Right cardiac atrium (tissue), 5 donors: ENCODE measurements at places on chromosomes 2 and 18.
A peak's percentile ranks its signal among the peaks of the same experiment; 100 is the strongest.

GRCh38 chr2:238122287-238123217, 15.9 kb upstream of the KLHL30 start:
- peak; percentile 59 for DNase-seq

- peak; percentile 70 for DNase-seq
Measured at GRCh38 chr18:5868218-5868854, 27.0 kb downstream of the TMEM200C start.

DNA sequence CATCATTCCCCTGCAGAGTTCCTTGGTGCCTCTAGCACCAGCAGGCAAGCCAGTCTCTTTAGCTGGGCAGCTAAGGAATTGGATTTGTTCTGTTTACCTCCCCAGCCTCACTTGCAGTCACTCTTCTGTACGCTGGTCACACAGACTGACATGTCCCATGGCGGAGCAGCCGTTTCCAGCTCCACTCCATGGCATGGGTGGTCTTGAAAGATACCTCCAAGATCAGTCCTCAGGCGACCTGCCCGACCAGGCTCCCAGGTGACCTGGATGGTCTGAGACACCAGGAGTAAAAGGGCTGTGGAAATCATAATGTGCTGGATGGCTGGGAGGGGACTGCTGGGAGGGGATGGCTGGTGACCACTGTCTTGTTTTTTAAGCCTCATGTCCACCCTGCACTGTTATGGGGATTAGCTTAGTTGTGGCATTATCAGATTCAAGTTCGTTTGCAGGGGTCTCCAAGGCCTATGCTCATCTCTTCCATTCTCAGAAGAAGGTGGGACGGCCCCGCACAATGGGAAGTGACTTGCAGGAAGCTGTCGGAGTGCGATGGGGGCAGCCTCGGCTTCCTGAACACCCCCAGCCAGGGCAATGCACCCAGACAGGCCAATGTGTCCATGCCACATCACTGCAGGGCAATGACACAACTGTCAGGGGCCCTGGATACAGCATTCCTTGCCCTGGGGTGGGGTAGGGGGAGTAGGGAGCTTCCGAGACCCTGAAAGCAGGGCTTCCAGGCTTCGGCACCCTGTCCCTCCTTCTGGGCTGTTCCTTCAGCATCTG, 156.1 kb upstream of the MYCN start:
- no peak for DNase-seq

DNA sequence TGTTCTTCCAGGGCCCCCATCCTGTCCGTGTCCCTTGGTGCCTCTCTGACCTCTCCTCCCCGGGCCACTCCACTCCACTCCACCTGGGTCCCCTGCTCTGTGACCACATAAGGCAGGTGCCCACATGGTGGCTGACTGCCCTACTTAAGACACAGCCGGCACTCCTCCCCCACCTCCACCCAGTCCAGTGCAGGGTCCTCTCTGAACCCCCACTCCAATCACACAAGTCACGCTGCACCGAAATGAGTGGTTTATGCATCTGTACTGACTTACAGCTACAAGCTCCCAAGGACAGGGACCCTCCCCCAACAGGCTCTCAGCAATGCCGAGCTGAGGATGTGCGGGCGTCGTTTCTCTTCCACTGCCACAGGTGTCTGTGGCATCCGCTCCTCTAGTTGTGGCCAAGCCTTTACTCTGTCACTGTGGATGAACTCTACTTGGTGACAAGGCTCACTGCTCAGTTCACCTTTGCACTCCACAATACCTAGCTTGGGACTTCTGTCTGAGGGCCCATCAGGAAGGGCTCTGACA, 48.3 kb downstream of the TFCP2L1 start:
- no peak for DNase-seq

GRCh38 chr2:240589850-240590525, 3.5 kb downstream of the CAPN10 start:
- peak; percentile 41 for DNase-seq

DNA sequence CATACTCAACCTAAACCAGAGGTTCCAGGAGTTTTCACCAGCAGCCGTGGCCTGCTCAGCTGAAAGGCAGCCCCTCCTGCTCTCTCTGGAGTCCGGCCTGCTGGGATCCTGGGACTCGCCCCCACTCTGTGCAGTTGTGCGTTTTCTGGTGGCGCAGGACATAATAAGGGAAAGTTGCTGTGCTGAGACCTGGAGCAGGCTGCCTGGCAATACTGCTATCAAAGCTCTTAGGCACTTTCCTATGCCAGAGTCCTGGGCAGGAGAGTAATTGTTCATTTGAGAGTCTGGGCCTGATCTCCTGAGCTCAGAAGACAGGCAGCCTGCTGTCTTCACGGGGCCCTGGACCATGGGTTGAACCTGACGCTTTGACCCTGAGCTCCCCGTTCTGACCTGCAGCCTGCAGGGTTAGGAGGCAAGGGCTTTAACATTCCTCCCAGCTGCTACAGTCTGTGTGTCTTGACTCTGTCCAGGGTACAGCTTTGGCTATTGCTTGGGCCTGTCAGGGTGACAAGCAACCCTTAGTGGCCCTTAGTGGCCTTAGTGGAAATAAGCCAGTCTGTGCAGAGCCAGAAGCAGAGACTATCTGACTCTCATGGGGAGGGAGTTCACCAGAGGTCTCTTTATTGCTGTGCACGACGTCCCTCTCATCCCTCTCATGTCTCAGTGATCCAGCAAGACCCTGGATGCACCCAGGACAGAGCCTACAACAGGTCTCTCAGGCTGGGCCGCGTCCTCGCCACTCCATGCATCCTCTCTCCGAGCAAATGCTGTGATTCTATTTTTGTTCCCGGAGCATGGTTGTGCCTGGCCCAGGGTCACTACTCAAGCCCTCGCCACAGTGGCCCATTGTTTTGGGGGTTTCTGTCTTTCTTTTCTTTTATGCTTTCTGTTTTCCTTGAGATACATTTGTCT, 60.6 kb downstream of the ACKR3 start:
- no peak for DNase-seq

DNA sequence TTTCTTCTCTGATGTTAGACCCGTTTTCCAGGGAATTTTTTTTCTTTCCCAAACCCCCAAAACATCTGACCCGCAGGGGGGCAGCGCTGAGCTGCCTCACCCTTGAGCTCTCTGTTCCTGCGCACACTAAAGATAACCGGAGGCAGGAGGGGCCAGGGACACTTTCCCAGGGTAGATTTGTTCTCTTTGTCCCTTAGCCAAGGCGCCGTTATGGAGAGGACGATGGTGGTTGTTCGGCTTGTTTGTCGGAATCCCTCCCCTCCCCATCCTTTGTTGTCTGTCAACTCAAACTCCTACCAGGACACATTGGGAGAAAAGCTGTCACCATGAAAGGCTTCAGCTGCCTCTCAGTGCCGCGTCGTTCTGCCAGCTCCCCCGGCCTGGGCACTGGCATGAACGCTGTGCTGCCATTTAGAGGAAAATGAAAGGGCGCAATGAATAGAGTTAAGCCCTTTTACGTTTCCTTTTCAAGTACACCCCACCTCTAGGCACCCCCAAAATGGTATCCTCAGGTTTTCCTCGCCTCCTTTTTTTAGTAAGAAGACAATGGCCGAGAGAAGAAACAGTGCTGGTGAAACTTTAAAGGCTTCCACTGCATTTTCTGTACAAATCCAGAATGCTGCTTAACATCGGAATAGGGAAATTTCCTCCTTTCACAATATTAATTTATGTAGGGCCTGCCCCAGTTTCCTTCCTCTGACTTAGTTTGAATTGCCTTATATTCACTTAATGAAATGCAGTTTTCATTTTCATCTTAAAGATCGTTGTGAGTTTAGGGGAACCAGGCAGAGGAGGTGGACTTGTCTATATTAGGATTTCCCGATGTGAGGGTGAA, 62.1 kb downstream of the RND3 start:
- peak; percentile 32 for DNase-seq

DNA sequence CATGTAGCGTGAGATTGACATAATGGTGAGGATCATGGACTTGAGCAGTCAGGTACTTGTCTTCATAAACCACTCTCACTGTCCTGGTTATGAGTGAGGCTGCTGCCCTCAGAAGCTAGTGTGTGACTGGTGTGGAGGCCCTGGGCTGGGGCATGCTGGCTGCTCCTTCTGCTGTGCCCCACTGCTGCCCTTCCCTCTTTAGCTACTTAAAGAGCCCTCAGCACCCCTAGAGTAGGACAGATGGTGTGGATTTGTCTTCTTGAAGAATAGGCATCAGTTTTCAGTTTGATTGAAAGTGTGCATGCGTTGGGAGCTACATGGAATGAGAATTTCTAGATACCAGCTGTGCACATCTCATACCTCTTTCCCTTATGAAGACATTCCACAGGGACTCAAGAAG, 15.4 kb downstream of the CPLX4 start:
- no peak for DNase-seq

GRCh38 chr2:65856928-65857327, 424.5 kb upstream of the SPRED2 start:
- no peak for DNase-seq

DNA sequence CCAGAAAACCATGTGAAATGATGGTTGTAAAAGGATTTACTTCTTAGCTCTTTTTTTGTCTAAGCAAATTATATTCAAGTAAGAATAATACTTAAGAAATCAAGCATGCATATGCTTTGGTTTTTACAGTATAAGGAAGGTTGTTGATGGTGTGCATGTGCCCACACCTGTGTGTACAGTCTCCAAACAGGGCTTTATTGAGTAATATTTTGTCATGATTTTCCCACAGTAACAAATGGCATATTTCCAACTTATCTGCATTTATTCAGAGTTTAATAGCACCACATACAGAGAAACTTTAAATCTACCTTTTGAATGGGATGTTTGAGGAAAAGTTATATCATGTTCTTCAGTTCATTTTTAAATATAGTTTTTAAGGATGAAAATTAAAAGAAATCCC, 76.5 kb upstream of the DSG1 start:
- DNase-seq = no peak

DNA sequence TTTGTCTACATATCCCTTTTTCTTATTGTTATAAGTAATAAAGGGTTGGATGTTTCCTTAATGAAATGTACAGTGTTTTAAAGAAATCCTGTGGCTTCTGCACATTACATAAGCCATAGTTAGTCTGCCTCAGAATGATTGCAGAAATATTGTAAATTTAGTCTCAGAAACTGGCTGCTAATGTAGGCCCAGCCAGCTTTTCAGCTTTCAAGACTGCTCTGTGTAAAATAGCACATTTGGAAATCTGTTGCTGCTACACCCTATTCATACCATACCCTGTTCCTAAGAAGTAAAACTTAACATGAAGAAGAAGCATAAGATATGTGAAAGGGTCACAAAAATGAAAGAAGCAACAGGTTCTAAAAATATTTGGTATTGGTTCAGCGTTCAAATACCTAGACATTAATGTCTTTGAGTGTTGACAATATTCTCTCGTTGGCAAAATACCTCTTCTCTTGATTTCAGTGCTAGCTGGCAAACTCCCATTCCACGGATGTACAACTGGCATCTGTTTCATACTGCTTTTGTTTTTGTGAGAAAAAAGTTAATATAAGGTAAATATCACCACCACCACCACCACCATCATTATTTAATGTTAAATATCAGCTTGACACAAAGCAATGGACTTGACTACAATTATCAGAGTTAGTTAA, 19.2 kb upstream of the NCKAP1 start:
- no peak for DNase-seq

GRCh38 chr18:12282442-12283039, 25.5 kb upstream of the TUBB6 start:
- no peak for DNase-seq

DNA sequence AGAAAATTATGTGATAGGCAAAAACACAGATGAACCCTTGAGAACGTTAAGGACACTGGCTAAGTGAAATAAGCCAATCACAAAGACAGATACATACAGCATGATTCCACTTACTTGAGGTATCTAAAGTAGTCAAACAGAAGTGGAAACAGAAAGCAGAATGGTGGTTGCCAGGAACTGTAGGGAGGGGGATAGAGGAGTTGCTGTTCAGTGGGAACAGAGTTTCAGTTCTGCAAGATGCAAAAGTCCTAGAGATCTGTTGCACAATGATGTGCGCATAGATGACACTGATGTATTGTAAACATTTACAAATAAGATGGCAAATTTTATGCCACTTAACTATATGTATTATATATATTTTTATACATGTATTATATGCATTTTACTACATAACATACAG, 59.7 kb downstream of the POLE4 start:
- no peak for DNase-seq

- no peak for DNase-seq
Measured at GRCh38 chr18:22831441-22831904, 101.7 kb upstream of the RBBP8 start.

DNA sequence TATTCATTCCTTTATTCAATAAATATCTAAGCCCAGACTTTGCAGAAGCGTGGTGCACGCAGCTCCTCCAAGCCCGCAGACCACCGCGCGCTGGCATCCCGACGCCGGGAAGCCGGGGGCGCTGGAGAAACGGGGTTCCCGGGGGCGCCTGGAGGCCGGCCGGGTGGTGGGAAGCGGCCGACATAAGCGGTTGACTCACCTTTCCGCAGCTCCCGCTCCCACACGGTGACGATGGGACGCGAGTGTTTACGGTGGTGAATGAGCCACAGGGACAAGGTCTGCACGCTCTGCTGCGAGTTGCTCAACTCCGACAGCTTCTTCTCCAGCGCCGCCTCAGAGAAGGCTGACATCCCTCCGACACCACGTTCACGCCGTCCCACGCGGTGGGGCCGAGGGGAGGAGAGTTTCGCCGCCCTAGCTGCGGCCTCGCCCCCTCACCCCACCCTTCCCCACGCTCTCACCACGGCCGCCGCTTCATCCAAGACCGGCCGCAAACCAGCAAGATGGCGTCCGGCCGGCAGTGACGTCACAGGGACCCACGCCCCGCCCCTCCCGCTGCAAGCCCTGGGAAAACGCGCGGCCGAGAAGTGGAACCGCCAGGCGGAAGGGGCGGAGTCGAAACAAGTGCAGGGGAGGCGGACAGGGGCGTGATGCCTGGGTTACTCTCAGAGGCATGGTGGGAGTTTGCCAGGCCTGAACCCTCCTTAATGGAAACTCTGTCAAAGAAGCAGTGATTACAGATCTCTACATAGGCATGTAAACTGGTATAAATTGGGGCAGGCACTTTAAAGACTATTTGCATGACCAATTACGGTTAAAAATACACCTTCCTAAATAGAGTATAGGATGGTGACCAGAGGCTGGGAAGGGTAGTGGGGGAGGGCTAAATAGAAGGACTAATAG, at the start of gene RPRD1A:
Gene RPRD1A (minus strand): TSS at position 505 of the 903 bp plus-strand sequence. CDS start 155 bp downstream, at position 350.
- DNase-seq = peak; percentile 99

GRCh38 chr2:208406474-208407451, at the start of gene PTH2R:
PTH2R (plus strand) TSS chr2:208406792; CDS start chr2:208407044, 252 bp downstream.
- DNase-seq = peak; percentile 32

DNA sequence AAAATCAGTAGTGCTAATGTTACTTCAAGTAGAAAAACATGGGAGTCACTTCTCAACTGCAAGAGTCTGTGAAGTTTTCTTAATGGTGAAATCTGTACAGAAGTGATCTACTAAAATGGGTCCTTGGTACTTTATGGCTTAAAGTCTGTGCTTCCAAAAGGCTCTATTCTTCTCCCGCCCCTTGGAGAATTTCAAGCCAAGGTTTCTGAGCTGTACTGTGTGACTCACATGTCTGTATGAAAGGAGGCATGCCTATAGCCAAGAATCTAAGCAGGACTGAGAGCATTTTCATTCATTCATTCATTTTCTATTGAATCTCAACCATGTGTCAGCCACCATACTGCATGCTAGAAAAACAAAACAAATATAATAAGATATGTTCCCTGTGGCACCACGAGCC, 19.8 kb upstream of the DDX18 start:
- no peak for DNase-seq
